ENCODE measurements at places on chromosomes 2 and 18. TPM values are rescaled to one million over a fixed set of nuclear protein-coding genes. Genes with fewer than 3 reads are reported as not detected.

DNA sequence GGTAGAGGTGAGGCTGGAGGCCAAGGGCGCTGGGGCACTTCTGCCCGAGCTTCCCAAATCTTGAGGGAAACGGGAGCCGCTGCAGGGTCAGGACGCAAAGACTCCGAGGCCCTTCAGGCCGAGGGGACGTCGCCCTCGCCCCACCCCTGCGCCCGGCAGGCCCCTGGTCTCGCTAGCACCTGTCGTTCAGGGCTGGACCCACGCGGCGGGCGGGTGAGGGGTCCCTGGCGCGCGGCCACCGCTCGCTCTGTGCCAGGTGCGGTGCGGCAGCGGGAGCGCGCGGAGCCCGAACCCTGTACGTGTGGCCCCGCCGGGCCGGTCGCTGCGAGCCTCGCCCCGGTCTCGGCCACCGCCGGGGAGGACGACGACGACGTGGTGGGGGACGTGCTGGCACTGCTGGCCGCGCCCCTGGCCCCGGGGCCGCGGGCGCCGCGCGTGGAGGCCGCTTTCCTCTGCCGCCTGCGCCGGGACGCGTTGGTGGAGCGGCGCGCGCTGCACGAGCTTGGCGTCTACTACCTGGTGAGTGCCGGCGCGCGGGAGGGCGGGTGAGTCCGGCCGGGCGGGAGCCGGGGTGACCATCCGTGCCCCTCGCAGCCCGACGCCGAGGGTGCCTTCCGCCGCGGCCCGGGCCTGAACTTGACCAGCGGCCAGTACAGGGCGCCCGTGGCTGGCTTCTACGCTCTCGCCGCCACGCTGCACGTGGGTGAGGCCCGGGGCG, 4.9 kb downstream of the ERFE start:
- no peak for DNase-seq

GRCh38 chr18:70982292-70982691, 693.4 kb downstream of the SOCS6 start:
- no peak for DNase-seq

- no peak for DNase-seq
These were observed 45.5 kb downstream of the EML4 start for GRCh38 chr2:42214669-42215068.

DNA sequence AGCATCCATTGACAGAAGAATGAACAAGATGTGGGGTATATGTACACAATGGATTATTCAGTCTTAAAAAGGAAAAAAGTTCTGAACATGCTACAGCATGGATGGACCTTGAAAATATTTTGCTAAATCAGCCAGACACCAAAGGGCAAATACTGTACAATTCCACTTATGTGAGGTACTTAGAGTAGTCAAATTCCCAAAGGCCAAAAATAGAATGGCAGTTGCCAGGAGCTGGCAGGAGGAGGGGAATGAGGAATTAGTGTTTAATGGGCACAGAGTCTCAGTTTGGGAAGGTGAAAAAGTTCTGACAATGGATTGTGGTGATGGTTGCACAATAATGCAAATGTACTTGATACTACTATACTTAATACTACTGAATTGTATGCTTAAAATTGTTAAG, 193.2 kb downstream of the MBD2 start:
- no peak for DNase-seq

GRCh38 chr2:85278361-85278760, 49.4 kb downstream of the TGOLN2 start:
- no peak for DNase-seq

GRCh38 chr2:183592271-183592670, 468.0 kb downstream of the NUP35 start:
- no peak for DNase-seq

The LRP2 gene
- 0.09 TPM for total RNA-seq

The LYPD6B gene
- not detected for total RNA-seq

- no peak for DNase-seq
These were observed 61.9 kb upstream of the IGFBP2 start for GRCh38 chr2:216571178-216571908.

Measured in activated T-helper 2 cell treated with anti-CD3 and anti-CD28 coated beads, Interferon-gamma antibody, Interleukin-2, Interleukin-4, amounts not matched to agents 10 μg/mL and 5 μg/mL and 100 μg/mL, durations not matched to agents 14 hours and 24 hours and 36 hours (primary cell).